ENCODE measurements at places on chromosomes 7 and 10. TPM values are rescaled to one million over a fixed set of nuclear protein-coding genes. Genes with fewer than 3 reads are reported as not detected.

ODAD2 gene
- 0.18 TPM for total RNA-seq

ALDH18A1 gene
- 76.9 TPM for total RNA-seq

HERPUD2 gene
- total RNA-seq: 11.4 TPM

SMO gene
- total RNA-seq: 4.2 TPM

HOXA6 gene
- not detected for total RNA-seq

SFRP4 gene
- 171 TPM for total RNA-seq

MYO1G gene
- 0.09 TPM for total RNA-seq

DNAJC2 gene
- 45.8 TPM for total RNA-seq

TLL2 gene
- total RNA-seq: under 0.01 TPM

SFMBT2 gene
- 0.25 TPM for total RNA-seq

ADCY1 gene
- total RNA-seq: 0.72 TPM

CH25H gene
- total RNA-seq: not detected

POLL gene
- total RNA-seq: 11.1 TPM

DYNC1I1 gene
- total RNA-seq: 0.54 TPM

ZNF467 gene
- 0.27 TPM for total RNA-seq

THAP5 gene
- 20.5 TPM for total RNA-seq

GPR146 gene
- total RNA-seq: 1.2 TPM

LHPP gene
- 4.9 TPM for total RNA-seq

C10orf67 gene
- total RNA-seq: not detected

SVOPL gene
- not detected for total RNA-seq

CCDC172 gene
- not detected for total RNA-seq

NEUROG3 gene
- not detected for total RNA-seq

NEUROD6 gene
- not detected for total RNA-seq

INSYN2A gene
- total RNA-seq: 0.27 TPM

CALD1 gene
- 686 TPM for total RNA-seq

ACTL6B gene
- not detected for total RNA-seq

SFTPD gene
- not detected for total RNA-seq

SLC18A3 gene
- not detected for total RNA-seq

HOXA7 gene
- total RNA-seq: not detected

CADPS2 gene
- 26.9 TPM for total RNA-seq

HOXA5 gene
- total RNA-seq: 2.4 TPM
